ENCODE measurements at places on chromosomes 2 and 18.

GRCh38 chr2:38099099-38100028 lies 23.4 kb upstream of the CYP1B1 start:
- DNase-seq, result no peak

GRCh38 chr2:229620289-229620688 lies 94.1 kb downstream of the DNER start:
- no peak for DNase-seq

DNA sequence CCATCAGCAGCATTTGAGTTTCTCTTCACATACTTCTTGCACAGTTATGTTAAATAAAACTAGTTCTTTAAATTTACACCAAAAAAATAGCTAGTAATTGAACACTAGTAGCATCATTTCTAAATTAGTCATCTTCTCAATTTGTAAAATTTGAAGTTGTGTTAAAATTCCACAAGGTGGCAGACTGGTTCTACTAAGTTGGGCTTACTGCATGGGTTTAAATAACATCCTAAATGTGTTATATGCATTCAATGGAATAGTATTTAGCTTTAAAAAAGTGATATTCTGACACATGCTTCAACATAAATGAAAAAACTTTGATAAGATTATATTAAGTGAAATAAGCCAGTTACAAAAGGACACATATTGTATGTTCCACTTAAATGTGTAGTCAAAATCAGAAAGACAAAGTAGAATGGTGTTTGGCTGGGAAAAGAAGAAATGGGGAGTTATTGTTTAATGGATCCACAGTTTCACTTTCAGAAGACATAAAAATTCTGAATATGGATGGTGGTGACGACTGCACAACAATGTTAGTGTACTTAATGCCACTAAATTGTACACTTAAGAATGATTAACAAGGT lies 28.7 kb upstream of the RPRD1A start:
- peak; percentile 82 for DNase-seq

GRCh38 chr2:226715347-226715990 lies 84.2 kb downstream of the IRS1 start:
- no peak for DNase-seq

GRCh38 chr18:29007986-29008654 lies 831.2 kb upstream of the CDH2 start:
- no peak for DNase-seq

DNA sequence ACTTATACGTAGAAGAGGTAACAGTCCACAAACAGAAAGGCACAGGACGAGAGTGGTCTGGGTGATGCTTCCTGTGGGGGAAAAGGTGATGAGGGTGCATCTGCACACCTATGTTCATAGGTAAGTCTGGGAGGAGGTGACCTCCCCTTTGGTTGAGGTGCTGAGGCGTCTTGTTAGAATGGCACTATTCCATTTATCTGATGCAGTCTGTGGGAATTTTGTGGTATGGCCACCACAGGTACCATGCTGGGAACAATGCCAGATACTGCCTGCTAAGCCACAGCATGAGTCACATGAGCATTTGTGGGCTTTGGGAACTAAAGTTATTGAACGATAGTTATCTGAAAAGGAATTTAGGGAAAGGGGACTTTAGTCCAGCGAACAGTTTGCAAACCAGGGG lies 27.9 kb downstream of the IL37 start:
- DNase-seq, result peak; percentile 35

DNA sequence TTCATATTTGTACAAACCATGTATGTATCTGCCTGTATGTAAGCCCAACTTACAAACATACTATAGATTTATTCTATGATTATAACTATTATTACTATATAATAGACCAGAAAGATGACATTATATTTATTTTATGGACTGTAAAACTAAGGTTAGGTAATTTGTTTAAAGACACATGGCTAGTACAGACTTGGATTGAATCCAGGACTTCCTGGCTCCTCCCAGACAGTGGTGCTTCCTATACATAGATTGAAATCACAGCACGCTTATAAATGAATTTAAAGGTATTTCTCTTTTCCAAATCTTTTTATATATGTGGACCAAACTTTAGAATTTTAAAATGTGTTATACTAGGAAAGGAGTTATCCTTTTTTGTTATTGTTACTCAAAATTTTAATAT lies 151.6 kb upstream of the MYO3B start:
- DNase-seq, result no peak
